ENCODE measurements at places on chromosomes 6 and 20.
A peak's percentile ranks its signal among the peaks of the same experiment; 100 is the strongest.

GRCh38 chr6:36422714-36423100 lies 19.9 kb downstream of the PXT1 start:
- DNase-seq, result no peak

- DNase-seq, result no peak
Measured at GRCh38 chr6:56760842-56761241, 118.2 kb upstream of the DST start.

GRCh38 chr6:144213315-144213714 lies 63.0 kb downstream of the STX11 start:
- DNase-seq, result no peak

DNA sequence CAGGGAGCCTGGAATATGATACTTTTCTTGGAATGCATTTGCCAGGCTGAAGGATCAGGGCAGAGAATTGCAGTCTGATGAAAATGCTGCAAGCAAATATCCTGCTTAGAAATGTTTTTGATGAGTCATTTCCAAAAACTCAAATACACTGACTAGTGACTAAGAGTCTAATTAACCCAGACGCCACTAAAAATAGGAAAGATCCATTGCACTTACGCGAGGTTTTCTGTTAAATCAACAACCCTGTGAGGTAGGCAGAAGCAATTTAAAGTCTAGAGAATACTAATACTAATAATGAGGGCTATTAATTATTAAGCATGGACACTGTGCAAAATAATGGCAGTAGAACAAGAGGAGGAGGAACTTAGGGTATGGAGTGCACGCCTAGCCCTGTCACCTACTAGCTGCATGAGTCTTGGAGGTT lies 130.1 kb upstream of the DOK5 start:
- no peak for DNase-seq

DNA sequence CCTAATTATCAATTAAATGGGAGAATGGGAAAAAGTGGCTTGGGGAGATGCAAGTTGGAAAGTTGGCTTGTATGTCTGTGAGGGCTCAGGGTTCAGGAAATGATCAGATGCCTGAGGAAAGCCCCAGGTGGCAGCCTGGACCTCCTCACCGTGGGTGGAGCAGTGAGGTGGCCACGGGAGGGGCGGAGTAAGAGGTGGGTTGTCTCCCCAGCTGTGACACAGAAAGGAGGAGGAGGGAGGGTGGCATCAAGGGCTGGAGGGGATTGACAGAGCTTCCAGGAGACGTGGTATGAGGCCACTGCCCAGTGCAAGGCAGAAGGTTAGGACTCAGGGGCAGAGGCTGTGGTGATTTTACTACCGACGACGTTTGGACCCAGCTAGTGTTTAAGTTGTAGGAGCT lies 672.2 kb downstream of the PRKN start:
- DNase-seq, result no peak

DNA sequence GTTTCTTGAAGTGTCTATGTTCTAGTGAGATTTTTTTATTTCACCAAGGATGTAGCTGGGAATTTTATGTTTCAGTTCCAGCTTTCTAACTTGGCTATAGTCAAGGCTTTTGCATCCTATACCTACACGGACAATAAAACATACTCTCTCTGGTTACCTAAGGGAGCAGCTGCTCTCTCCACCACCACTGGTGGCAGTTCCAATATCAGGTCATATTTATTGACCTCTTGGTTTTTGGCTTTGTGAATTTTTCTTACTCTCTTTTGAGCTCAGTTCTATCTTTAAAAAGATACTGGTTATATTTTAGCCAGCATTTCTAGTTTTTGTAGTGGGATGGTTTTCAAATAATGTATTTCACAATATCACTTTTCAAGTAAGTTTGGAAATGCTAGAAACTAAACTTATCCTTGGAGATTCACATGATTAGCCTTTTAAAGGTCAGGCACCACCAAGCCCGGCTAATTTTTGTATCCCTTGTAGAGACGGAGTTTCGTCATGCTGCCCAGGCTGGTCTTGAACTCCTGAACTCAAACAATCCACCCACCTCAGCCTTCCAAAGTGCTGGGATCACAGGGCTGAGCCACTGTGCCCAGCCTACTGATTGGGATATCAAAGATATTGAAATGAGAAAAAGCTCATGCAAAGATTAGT lies 34.7 kb upstream of the HAO1 start:
- DNase-seq, result no peak

GRCh38 chr6:140980265-140980887 lies 1152.3 kb upstream of the GJE1 start:
- no peak for DNase-seq

DNA sequence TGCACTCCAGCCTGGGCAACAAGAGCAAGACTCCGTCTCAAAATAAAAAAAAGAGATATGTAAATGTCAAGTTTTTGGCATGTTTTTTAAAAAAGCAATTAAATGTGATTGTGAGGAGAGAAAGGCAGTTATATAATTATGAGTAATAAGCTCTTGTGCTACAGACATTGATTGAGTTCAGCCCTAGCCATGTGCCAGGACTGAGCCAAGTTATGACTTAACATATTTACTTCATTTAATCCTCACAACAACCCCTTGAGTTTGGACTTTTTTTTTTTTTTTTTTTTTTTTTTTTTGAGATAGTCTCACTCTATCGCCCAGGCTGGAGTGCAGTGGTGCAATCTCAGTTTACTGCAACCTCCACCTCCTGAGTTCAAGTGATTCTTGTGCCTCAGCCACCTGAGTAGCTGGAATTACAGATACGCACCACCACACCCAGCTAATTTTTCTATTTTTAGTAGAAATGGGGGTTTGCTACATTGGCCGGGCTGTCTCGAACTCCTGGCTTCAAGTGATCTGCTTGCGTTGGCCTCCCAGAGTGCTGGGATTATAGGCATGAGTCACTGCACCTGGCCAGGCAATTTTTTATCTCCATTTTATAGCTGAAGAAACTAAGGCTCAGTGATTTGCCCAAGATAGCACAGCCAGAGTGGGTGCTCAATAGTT lies 15.0 kb upstream of the CSE1L start:
- DNase-seq, result no peak

- no peak for DNase-seq
Measured at GRCh38 chr20:24663496-24663895, 194.1 kb downstream of the SYNDIG1 start.

- no peak for DNase-seq
Measured at GRCh38 chr20:671252-672030, 4.2 kb downstream of the SCRT2 start.

GRCh38 chr20:12902992-12903391 lies 105.8 kb upstream of the SPTLC3 start:
- no peak for DNase-seq

DNA sequence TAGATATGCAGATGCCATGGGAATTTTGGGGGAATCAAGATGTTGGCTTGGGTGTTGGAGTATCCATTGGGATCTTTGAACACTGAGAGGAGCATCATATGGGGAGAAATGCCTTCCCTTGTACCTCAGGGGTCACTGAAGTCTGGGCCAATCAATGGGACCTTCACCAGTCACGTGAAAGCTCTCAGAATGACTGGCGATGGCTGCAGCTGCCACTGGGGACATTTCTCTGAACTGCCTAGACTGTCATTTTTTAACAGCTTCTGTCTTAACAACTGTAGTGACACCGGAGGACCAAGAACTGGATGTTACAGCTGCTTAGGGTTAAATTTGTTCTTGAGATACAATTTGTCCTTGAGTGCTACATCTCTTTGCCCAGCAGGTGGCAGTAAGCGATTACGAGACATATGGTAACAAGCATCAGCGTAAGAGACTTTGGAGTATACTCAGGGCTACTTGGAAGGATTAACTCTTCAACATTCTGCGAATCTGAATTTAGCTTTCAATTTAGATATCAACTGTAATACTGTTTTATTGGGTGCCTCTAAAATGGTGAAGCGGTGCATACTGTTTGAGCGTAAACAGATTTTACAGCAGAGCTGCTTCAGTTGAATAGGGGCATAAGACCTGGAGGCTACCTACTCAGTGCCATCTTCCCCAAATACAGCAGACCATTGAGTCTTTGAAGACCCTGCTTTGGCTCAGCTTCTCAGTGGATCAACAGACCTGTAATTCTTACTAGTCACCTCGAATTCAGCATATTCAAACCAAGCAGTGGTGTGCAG lies 36.0 kb downstream of the CCN2 start:
- DNase-seq, result peak; percentile 23

- no peak for DNase-seq
Measured at GRCh38 chr20:61370841-61371303, 118.8 kb downstream of the CDH4 start.

DNA sequence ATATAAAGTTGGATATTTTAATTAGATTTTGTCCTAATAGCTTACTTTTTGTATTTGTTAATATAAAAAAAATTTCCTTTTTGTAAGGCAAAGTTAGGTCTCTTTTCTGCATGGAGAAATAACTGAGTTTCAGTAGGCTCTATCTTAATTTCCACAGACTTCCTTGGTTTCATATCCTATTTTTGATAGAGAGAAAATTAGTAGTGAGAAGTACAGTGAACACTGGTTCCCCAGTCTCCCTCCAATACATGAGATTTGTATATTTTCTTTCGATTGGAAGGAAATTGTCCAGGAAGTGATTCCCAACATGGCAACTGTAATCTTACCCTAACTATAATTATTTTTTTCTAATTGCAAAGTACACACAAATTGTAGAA lies 26.4 kb downstream of the TRIM27 start:
- DNase-seq, result no peak

DNA sequence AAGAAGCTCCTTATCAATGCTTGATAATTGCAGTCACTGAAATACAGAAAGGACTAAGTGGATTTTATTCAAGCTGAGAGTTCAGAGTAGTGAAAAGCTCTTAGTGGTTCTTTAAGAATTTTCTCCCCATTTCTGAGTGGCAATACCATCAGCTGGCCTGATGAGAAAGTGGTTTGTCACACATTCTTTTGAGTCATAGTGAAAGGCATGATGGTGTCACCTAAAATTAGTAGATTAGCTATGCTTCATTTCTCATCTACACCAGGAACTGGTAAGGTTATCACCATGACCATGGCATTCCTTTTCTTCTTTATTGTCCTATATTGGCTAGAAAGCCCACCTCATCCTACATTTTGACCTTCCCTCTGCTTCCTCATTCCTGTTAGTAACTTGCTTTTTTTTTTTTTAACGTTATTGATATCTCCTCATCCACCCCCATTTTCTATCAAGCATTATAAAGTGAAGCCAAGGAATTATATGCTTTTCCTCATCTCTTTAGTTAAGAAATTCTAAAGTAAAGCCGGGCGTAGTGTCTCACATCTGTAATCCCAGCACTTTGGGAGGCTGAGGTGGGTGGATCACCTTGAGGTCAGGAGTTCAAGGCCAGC lies 67.4 kb upstream of the LOC128125822 start:
- DNase-seq, result no peak

DNA sequence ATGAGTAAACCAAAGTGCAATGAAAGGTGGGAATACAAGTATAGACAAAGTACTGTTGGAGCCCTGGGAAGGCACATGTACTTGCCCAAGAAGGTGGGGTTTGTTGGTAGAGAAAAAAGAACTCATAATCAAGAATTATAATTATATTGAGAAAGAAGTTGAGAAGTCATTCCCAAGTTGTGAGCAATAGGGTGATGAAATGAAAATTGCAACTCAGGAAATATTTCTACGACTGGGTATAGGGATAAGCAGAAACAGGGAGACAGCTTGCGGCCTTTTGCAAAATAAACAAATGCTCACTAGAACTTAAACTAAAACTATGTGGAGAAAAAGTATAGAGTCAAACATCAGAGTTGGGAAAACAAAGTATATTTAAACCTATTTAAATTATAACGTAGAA lies 250.7 kb upstream of the FAM83B start:
- DNase-seq, result no peak

DNA sequence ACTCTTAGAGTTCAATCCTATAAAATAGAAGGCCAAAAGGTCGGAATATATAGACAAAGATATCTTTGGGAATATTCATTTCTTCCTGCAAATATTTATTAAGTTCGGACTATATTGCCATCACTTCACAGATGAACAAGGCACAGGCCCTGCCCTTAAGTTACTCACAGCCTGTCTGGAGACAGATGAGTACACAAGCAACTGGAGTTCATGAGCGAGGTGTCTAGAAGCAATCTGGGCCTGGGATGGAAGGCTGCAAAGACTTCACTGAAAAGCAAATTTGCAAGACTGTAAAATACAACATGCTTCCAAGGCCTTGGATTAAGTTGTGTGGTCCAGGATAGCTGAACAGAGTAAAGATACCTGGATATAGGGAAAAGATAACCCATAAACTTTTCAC lies 56.7 kb upstream of the CEP85L start:
- no peak for DNase-seq

GRCh38 chr6:142714951-142715785 lies 229.8 kb downstream of the HIVEP2 start:
- no peak for DNase-seq

- no peak for DNase-seq
Measured at GRCh38 chr6:31691078-31691463, 10.2 kb upstream of the LY6G5C start.

DNA sequence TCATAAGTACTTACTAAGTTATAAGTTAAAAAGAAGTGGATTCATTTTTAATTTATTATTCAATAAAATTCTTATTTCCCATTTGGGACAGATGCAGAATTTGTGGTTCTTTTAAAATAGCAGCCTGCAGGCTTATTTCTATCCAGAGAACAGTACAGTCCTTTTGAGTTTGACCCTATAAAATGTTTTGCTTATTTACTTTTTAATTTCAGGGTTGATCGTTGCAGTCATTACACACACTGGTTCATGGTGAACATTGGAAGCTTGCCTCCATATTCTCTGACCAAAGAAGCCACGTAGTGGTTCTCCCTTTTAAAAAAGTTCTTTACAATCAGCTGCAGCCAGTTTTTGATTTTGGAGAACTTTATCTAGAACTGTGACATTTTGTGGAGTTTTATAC lies 122.9 kb upstream of the PDE7B start:
- no peak for DNase-seq

GRCh38 chr6:12458558-12458957 lies 168.4 kb downstream of the EDN1 start:
- DNase-seq, result no peak

- no peak for DNase-seq
Measured at GRCh38 chr6:152184573-152184916, 377.1 kb downstream of the ESR1 start.

DNA sequence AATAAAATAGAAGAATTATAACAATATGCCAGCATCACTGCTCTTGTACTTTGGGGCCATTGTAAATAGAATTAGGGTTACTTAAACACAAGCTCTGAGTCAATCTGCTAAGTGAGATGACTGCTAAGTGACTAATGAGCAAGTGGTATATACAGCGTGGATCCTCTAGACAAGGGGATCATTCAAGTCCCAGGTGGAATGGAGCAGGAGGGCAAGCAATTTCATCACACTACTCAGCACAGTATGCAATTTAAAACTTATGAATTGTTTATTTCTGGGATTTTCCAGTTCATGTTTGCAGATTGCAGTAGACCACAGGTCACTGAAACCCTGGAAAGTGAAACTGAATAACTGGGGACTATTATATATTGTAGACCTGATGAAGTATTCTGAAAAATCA lies 235.3 kb downstream of the BTBD3 start:
- DNase-seq, result no peak

DNA sequence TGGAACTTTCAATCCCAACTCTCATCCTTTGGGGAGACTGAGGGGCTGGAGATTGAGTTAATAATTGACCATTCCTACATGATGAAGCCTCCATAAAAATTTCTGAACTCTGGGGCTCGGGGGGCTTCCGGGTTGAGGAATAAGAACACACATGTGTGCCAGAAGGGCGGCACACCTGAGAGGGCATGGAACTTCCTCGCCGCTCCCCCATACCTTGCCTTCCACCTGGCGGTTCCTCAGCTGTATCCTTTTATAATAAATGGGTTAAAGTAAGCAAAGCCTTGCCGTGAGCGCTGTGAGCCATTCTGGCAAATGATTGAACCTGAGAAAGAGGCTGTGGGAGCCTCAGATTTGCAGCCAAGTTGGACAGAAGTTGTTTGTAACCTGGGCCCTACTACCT lies 164.8 kb downstream of the LY86 start:
- DNase-seq, result no peak

Measured in NCI-H187 (cell line).